ENCODE measurements at places on chromosomes 13 and 19.

DNA sequence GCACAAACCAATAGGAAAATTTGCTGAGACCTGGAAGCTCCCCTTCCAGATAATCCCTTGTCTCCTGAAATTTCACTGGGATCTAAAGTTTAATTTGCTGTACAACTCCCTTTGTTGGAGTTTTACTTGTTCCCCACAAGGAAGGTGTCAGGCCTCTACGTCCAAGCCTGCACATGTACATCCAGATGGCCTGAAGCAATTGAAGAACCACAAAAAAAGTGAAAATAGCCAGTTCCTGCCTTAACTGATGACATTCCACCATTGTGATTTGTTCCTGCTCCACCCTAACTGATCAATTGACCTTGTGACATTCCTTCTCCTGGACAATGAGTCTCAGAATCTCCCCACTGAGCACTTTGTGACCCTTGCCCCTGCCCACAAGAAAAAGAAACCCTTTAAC, 716.0 kb upstream of the PCDH20 start:
- DNase-seq: no peak

- no peak for DNase-seq
Observed at GRCh38 chr13:26446751-26447150, 110.7 kb upstream of the WASF3 start.

GRCh38 chr19:28999724-29000433, 213.1 kb downstream of the UQCRFS1 start:
- no peak for DNase-seq

DNA sequence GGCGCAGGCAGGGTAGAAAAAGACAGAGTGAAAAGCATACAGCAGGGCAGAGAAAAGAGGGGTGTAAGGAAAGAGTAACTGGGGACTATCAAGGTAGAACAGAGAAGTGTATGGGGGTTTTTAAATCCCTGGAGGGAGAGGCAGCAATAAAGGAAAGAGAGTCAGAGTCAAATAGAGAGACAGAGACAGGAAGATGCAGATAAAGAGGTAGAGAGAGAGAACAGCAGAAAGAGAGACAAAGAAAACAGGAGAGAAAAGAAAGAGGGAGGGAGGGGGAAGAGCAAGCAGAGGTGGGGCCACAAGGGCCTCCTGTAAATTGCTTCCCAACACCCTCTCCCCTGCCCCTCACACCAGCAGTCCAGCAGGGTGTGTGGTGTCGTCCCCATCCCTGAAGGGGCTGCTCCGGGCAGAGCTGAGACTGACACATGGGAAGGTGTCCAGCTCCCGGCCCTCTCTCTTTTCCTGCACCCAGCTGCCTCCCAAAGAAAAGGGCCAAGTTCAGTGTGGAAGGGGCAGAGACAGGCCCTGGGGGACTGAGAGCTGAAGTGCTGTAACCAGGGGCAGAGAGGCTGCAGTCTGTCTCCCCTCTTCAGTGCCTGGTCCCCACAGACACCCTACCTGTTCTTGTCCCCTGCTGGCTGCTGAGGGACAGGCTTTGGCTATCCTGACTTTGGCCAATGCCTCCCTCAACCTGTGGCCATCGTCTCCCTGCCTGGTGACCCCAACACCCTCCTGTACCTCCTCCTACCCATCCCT, 17.4 kb upstream of the POU2F2 start:
- no peak for DNase-seq

DNA sequence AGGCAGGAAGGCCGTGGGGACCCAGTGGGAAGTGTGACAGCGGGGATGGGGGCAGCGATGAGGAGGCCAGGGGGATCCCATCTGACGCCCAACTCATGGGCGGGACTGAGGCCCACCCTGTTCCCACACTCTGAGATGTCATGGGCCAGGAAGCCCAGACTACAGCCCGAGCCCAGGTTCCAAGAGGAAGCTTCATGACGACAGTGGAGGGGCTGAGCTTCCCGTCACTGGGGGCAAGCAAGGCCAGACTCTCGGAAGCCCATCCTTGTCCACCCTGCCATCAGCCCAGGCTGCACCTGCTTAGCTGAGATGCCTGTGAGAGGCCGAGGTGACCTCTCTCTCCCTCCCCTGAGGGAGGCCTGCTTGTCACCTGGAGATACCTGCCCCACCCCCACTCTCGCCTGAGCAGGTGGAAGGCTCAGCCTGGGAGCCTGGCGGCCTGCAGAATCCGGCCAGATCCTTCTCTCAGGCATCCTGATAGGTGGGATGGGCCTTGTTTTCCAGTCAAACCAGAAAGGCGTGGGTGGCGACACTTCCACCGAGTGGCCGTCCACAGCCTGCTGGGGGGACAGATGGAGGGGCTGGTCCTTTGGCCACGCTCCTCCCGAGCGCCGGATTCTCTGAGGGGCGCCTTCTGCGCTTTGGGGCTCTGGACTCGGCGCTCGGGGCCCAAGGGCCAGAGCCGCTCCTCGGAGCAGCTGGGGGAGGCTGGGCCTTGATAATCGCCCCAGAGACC, 4.8 kb downstream of the ZBTB7A start:
- no peak for DNase-seq

DNA sequence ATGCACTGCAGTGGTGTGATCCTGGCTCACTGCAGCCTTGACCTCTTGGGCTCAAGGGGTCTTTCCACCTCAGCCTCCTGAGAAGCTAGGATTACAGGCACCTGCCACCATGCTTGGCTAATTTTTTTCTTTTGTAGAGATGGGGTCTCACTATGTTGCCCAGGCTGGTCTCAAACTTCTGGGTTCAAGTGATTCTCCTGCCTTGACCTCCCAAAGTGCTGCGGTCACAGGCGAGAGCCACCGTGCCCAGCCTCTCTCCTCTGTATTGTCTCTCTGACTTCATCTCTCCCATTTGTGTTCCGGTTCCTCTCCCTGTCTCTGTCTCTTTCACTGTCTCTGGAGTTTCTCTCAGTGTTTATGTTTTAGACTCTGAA, 1.7 kb upstream of the C19orf85 start:
- DNase-seq: no peak

DNA sequence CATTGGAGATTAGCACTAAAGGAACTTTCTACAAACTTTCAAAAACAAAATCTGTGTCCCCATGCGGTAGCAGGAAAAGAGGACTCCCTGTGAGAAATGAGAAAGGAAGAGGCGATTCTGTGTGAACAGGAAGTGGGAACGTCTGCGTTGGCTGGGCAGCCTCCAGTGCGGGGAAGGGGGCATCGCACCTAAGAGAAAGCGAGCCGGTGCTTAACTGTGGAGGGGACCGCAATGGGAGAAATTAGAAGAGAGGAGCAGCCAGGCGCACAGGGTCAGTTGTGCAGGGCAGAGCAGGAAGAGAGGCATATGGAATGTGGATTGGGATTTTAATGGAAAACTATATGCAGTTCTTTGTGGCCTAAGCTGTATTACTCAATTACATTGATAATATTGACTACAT, 77.4 kb upstream of the DOCK9 start:
- no peak for DNase-seq

DNA sequence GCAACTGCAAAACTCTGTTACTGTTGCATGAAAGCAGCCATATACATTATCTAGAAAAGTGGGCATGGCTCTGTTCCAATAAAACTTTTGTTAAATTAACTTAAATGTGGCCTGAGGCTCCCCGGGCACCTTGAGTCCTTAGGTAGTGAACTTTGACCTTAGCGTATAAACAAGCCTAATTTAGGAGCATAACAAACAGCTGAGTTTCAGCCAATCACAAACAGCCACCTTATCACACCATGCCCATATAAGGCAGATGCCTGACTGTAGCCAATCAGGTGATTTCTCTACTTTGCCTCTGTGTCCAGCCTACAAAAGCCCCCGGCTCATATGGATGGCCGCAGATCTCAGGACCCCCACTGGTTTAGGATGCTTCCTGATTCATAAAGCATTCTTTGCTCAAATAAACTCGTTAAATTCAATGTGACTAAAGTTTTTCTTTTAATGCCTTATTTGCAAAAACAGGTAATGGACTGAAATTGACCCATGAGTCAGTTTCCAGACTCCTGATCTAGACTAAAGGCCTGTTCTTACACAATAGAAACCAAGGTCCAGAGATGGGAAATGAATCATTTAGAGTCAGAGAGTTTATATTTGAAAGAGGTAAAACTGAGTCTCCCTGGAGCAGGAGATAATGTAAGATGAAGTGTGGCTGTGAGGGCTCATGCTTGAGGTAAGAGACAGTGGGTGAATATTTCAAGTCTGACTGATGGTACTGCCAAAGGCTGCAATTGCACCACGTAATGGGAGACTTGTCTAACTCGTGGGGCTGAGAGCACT, 130.2 kb downstream of the FGF9 start:
- DNase-seq: no peak
